ENCODE measurements at places on chromosomes 2 and 18.

GRCh38 chr2:63009490-63009889 lies 41.1 kb upstream of the OTX1 start:
- no peak for DNase-seq

DNA sequence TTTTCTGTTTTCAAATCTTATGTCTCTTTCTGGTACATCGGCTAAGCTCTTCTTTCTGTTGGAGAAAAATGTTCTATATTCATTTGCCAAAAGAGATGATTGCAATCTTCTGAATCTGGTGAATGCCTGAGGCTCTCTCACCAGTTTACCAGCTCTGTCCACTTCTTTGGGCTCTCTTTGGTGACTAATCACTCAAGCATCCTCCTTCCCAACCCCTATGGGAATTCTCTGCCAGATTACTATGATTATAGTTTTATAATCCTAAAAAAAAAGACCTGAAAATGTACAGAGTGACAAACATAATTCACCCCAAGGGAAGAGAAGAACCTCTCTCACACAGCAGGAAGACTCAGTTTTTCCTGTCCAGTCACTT lies 187.3 kb downstream of the CAMKMT start:
- DNase-seq = peak; percentile 43

GRCh38 chr18:23263551-23264235 lies 128.4 kb downstream of the CABLES1 start:
- no peak for DNase-seq

GRCh38 chr2:112077814-112078213 lies 22.7 kb downstream of the TMEM87B start:
- DNase-seq = no peak

DNA sequence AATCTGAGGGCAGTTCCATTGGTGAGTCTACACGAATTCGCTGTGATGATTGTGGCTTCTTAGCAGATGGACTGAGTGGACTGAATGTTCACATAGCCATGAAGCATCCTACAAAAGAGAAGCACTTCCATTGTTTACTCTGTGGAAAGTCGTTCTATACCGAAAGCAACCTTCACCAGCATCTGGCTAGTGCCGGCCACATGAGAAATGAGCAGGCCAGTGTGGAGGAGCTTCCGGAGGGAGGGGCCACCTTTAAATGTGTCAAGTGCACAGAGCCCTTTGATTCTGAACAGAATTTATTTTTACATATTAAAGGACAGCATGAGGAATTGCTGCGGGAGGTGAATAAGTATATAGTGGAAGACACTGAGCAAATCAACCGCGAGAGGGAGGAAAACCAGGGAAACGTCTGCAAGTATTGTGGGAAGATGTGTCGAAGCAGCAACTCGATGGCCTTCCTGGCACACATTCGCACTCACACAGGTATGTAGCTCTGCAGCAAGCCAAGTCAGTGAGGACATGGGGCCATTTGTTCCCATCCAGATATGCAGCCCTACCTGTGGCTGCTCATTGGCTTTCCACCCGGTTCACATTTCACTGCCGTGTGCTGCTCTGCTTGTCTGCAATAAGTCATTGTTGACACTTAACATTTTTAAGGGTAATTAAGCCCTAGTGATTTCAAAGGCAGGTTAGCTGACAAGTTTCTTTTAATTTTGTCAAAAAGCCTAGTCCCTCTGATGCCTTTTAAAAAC lies 37.7 kb downstream of the ZNF407 start:
- DNase-seq = no peak

All from LoVo (cell line).